DND-41 (cell line): ENCODE measurements at places on chromosomes 13 and 19.

GRCh38 chr13:113187263-113187669 lies 21.2 kb downstream of the PCID2 start:
- DNase-seq: no peak

DNA sequence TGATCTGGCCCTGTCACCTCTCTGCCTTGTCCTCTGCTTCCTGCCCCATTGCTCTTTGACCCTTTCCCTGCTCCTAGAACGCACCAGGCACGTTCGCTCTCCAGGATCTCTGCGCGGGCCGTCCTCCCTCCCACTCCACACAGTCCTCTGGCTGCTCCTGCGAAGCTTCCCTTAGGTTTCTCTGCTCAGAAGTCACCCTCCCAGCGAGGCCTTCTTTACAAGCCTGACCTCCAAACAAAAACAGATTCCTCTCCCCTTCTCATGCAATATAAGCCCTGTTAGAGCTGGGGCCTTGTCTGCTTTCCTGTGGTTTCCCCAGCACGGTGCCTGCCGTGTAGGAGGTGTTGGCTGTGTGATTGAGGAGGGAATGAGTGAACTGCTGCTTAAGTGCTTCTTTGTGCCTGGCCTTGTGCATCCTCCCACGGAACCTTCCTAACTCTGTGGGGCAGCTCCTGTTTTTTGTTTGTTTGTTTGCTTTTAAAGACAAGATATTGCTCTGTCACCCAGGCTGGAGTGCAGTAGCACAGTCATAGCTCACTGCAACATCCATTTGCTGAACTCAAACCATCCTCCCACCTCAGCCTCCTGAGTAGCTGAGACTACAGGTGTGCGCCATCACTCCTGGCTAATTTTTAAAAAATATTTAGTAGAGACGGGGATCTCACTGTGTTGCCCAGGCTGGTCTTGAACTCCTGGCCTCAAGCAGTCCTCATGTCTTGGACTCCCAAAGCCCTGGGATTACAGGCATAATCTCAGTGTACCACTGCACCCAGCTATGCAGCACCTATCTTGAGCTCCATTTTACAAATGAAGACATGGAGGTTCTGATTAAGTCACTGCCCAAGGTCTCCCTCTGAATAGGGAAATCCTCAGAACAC lies 82.0 kb downstream of the SIPA1L3 start:
- DNase-seq: no peak

DNA sequence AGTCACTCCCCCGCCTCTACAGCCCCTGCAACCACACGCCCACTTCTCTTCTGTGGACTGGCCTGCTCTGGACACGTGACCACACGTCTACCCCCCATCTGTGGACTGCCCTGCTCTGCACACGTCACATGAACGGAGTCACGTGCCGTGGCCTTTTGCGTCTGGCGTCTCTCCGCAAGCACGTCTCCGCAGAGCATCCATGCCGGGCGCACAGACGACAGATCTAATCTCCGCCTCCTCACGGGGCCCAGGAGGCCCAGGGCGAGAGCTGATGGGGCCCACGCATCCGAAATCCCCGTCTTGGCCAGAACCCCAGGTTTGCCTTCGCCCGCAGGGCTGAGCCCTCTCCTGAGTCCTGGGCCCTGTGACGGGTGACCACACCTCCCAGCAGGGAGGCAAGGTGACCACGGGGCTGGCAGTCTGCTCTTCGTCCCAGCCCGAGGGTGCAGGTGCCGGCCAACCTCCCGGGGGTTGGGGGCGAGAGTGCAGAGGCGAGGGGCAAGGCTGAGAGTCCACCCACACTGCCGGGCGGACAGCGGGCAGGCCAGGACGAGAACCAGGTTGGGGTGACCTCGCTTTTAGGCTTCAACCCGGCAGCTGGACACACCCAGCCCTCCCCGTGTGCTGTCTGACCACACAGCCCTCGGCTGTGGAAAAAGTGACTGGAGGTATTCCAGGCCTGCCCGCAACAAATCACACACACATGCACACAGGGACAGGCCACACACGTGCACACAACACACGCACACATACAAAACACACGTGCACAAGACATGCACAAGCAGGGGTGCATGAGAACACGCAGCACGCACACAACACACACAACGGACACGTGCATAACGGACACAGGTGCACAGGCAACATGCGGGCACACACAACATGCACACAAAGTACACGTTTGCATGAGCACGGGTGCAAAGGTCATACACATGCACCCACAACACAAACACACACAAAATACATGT lies 3.9 kb downstream of the SBNO2 start:
- no peak for DNase-seq

DNA sequence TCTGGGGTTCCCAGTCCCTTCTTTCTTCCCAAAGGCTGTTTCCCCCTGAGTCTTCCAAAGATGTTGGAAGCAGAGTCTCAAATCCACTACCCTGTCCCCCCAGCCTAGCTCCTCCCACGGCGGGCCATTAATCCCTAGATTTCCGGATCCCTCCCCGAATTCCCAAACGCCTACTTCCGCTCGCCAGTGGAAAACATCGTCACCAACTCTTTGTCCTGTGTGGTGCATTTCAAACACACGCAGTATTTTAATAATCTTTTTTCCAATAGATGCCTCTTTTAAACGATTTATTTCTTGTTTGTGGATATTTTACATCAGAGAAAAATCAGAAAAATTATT lies 610 bp downstream of the ZNF791 start:
- no peak for DNase-seq

DNA sequence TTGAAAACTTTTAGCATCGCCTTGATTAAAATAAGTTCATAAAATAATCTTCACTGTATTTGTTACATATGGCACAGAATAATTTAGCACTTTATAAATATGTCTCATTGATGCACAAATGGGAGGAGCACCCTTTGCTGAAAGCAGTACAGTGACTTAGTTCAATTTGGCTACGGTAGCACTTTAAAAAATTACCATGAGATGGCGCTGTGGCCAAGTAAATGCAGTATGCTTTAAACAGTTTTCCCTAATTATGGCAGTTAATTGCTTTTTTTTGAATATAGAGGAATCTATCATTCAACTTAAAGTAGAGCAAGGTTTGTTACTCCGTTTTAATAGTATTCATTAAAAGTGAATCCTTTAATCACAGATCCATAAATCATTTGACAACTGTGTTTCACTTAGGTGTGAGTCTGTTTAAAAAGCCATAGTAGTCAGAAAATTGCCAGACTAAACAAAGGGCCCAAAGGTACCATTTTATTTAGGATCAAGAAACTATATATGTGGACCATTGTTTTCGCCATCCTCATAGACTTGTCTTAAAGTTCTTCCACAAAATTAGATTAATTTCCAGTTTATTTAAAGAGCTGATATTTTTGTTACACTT lies 34.7 kb upstream of the ESD start:
- peak; percentile 49 for DNase-seq

DNA sequence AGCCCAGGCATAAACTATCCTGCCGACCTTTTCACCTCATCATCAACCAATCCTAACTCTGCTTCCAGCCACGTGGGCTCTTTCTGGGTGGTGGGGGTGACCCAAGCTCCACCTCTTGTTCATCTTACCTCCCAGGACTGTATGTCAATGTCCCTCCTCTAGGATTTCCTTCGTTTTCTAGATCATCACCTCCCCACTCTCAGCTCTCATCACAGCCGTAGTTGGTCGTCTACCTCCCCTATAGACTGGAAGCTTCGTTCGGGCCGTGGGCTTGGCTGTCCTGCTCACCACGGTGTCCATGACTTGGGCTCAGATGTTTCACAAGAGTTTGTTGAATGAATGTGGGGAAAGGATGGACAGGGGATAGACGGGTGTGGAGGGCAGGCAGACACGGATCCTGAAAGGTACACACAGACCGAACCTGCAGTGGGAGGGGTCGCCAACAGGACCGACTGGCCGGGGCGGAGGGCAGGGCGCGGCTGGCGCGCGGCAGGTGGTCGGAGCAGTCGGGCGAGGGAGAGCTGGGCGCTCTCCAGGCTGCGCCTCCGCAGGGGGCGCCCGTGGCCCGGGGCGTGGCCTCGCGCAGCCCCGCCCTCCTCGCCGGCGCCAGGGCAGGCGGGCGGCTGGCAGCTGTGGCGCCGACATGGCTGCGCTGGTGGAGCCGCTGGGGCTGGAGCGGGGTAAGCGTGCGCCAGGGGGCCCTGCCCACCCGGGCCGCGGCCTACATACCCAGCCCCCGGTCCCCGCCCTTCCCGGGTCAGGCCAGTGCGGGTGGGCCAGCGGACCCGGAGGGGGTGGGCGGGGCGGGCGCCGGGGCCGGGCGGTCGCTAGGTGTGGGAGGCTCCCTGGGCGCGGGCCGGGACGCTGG lies at the start of gene LIN7B:
LIN7B (plus strand) TSS at position 609 of the 868 bp plus-strand sequence; CDS start at position 644, 35 bp downstream.
- peak; percentile 79 for DNase-seq

- DNase-seq: no peak
Measured at GRCh38 chr19:7513809-7514642, 1.9 kb upstream of the ZNF358 start.

- DNase-seq: peak; percentile 32
Measured at GRCh38 chr19:17807731-17808316, 12.9 kb downstream of the B3GNT3 start.

- DNase-seq: no peak
Measured at GRCh38 chr13:99766641-99767045, 204.9 kb downstream of the ZIC5 start.

GRCh38 chr19:3113100-3114017 lies 19.2 kb downstream of the GNA11 start:
- DNase-seq: no peak

DNA sequence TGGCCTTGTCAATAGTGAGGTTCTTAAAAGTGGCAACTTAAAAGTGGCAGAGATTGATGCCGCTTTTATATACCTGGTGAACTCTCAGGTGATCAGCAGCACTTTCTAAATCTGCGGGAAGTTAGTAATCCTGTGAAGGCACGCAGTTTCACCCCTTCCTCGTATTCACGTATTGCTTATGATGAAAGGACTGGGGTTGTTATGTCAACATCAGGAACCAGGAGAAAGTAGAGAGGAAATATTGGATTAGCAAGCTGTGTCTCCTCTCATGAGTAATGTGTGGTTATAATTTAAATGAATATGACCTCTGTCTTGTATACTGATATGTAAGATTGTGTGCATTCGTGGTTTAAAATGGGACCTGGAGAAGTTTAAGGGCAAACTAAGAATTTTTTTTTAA lies 544.6 kb downstream of the SLITRK6 start:
- DNase-seq: no peak

GRCh38 chr13:45909089-45909488 lies 57.5 kb upstream of the SIAH3 start:
- no peak for DNase-seq

DNA sequence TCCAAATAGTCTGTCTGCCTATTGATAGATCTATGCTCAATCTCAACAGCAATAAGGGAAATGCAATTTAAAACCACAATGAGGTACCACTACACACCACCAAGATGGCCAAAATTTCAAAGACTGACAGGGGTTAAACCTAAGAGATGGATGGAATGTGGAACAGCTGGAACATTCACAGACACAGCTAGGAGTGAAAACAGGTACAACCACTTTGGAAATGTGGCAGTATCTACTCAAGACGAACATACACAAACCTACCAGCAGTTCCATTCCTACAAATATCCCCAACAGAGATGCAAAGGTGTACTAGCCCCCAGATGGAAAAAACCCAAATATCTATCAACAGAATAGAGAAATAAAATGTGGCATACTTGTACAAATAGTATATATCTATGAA lies 86.4 kb downstream of the TSC22D1 start:
- DNase-seq: no peak

GRCh38 chr19:40612831-40613689 lies 11.9 kb downstream of the LTBP4 start:
- DNase-seq: peak; percentile 20

DNA sequence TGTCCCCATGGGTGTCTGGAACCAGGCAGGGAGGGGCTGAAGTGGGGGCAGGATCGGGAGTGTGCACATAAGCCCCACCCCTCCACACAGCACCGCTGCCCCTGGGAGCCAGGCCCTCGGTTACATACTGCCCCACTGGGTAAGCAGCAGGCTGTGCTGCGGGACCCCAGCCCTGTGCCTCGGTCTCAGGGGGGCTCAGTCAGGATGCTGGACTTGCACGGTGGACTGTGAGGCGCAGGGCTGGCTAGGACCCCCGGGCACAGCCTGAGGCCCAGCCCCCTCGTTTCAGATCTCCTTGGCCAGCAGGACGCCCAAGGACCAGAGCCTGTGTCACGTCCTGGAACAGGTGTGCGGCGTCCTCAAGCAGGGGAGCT lies 16.3 kb downstream of the MPND start:
- DNase-seq: no peak

GRCh38 chr13:73462241-73462640 lies 403.4 kb downstream of the KLF5 start:
- DNase-seq: no peak

- DNase-seq: no peak
Measured at GRCh38 chr19:45826934-45827333, 11.8 kb upstream of the RSPH6A start.

- DNase-seq: no peak
Measured at GRCh38 chr13:59103004-59103768, 1060.5 kb downstream of the DIAPH3 start.
